ENCODE measurements at places on chromosomes 12 and 14. TPM values are rescaled to one million over a fixed set of nuclear protein-coding genes. Genes with fewer than 3 reads are reported as not detected.

Gene SPRYD4
- total RNA-seq = 1.4 TPM

Gene ADCY4
- total RNA-seq = 9.6 TPM

Gene RTL1
- total RNA-seq = 4.2 TPM

Gene BICDL1
- 22.5 TPM for total RNA-seq

Gene RASSF8
- 45.3 TPM for total RNA-seq

Gene AMN1
- 12.0 TPM for total RNA-seq

- DNase-seq = no peak
Observed at GRCh38 chr14:67335781-67336180, 23.8 kb downstream of the ATP6V1D start.

DNA sequence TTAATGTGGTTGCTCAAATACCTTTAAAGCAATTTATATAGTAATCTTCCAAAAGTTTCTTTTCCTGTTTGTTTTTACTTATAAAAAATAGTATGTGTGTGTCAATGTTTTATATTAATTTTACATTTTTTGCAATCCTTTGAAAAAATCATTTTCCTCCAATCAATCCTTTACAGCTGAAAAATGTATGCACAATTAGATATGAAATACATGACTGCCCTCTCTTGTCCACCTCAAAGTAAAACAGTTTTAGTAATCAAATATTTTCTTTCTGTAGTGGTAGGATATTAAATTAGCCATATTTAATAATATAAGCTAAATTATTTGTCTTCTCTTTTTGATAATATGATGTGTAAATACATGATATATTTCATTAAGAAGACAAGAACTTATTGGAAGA is 269.9 kb downstream of the ADAMTS20 start:
- DNase-seq = peak; percentile 23

DNA sequence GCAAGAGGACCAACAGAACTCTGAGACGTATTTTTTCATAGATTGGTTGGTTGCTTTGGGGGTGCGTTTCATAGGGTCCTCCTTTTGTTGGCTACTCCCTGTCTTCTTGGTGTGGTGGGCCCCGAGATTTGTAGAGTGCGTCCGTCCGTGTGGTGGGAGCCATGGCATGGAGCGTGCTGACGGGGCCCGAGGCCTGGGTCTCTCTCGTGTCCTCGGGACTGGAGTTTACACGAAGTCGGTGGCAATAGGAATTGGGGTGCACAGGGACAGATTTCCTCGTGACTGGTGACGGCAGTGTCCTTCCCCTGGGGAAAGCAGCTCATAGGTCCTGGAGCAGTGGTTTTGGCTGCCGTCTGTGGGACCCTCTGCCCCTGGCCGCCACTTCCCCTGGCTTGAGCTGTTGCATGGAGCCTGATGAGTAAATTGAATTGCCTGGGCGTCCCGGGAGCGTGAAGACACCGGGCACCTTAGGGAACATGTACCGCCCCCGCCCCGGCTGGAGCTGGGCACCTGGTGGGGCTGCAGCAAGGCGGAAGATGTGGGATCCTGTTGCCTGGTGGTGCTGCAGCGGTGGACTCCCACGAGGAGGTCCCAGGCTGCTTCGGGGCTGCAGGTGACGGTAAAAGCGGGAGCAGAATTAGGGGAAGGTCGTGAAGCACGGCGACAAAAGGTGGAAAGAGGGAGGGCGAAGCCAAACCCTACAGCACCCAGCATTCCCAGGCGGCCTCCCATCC is 153.7 kb upstream of the ALG10B start:
- DNase-seq = no peak

GRCh38 chr14:56160088-56160487 is 41.9 kb downstream of the PELI2 start:
- DNase-seq = no peak

DNA sequence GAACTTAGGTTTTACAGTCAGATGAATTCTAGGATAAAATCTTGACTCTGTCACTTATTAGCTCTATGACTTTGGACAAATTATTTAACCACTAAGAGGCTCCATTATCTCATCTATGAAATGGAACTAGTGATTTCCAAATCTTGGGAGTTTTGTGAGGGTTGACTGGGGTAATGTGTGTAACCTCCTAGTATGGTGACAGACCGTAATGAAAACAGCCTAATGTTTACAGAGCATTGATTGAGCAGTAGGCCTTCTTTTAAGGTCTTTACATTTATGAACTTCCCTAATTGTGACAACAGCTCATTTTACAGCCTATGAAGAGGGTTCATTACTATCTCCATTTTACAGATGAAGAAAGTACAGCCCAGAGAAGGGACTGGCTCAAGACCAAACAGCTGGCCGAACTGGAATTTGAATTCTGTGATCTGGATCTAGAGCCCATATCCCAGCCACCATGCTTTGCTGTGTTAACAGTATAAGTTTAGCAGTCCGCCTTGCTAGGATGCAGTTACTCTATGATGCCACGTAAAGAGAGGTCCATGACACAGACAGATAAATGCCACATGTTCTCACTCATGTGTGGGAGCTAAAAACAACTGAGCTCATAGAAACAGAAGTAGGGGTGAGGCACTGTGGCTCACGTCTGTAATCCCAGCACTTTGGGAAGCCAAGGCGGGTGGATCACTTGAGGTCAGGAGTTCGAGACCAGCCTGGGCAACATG is 9.1 kb upstream of the FBXL14 start:
- peak; percentile 54 for DNase-seq
